Stimulated activated CD8-positive, alpha-beta memory T cell treated with anti-CD3 and anti-CD28 coated beads, Interleukin-4, amount 100 ng/mL, for 1 hour (primary cell): ENCODE measurements at places on chromosomes 1 and 21.

DNA sequence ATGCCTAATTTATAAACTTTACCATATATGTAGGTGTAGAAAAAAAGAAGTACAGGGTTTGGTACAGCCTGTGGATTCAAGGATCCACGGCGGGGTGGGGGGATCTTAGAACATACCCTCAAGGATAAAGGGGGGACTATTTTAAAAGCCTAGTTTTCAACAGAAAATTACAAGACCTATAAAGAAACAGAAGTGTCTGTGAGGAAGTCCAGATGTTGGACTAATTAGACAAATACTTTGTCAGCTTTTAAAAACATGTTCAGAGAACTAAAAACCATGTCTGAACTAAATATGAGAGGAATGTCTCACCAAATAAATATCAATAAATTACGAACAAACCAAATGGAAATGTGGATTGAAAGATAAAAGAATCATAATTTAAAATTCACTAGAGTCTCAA, 51.6 kb downstream of the TRMT1L start:
- DNase-seq, result no peak

DNA sequence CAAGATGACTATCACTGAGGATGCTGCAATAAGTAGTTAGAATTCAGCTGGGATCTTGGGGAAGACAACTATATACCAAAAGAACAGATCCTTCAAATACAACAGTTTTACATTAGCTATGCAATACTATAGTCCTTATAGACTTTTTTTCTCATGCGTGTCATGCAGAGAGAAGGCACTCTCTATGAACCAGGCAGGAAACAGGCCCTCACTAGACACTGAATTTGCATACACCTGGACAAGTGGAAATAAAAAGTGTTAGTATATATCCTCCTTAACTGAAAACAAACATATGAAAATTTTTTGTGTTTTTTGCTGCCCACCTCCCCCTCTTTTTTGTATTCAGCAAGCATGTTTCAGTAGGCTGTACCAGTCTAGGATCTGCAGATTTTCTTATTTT, 29.9 kb downstream of the TMCO1 start:
- DNase-seq, result no peak

DNA sequence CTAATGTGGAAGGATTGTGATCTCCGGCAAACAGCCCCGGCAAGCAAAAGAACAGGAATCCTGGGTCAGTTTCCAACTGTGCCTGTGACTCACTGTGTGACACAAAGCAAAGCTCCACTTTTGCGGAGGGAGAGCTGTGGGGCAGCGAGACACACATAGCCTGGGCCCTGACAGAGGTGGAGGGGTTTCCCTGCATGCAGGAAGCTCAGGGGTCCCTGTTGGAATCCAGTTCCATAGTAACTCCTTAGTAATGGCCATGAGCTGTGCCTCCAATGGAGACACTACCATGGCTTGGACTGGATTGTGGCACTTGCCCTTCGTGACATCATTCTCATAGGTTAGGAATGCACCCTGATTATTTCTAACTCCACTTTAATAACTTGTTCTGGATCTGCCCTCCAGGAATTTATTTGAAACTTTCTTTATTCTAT, 47.0 kb upstream of the ATF3 start:
- no peak for DNase-seq

- DNase-seq, result no peak
Measured at GRCh38 chr1:2275796-2276536, 47.8 kb downstream of the SKI start.

- no peak for DNase-seq
Measured at GRCh38 chr1:180947901-180948640, 35.4 kb downstream of the KIAA1614 start.

DNA sequence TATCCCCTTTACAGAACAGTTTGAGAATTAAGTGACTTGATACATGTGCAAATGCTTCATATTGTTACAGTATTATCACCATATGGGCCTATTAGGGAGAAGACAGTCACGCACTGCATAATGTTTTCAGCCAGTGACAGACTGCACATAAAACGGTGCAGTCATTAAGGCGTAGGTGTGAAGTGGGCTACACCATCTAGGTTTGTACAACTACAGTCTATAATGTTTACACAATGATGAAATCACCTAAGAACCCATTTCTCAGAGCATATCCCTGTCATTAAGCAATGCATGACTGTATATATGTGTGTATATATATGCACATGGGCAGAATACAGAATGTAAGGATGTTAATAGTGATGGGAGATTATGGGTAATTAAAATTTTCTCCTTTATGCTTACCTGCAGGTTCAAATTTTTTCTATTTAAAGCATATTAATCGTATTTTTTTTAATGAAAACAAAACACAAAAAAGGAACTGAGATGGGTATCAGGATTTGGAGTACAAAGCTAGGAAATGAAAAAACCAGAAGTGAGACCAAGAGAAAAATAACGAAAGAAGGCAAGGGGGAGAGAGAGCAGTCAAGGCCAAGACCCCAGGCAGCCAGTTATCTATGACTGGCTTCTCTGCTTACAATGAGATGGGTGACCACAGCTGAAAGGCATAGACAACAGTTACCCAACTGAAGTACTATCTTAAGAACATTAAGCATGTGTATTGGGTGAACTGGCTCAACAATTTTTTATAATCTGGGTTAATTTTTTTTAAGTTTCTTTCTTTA, 122.9 kb upstream of the DAB1 start:
- DNase-seq, result no peak

- DNase-seq, result no peak
Measured at GRCh38 chr1:19370453-19371170, 58.5 kb downstream of the SLC66A1 start.

DNA sequence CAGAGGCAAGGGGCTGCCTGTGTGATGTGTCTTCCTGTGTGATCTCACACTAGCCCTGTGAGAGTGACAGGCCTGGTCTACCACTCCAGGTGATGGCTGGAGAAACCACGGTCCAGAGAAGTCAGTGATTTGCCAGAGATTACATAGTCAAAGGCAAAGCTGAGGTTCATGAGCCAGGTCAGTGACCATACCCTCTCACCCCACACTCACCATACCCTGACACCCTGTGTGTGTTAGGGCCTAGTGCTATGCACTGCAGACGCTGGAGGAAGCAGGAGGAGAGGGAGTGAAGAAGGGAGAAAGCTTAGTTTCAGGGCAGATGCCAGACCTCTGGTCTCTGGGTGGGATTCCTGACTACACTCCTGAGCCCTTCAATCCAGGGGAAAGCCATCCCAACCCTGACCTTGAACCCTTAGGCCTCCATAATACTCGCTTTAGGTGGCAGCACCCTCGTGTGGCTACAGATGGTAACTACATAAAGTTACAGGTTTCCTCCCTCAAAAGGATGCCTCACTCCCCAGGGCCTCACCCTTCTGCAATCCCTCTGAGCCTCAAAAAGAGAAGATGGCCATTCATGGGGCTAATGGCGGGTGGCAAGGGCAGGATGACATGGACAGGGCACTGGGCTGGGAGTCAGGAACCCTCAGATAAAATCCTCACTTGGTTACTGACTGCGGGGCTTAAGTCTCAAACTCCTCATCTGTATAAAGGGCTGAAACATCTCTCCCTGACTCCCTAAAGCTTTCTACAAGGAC, 20.8 kb upstream of the SDC3 start:
- DNase-seq, result peak; percentile 14

DNA sequence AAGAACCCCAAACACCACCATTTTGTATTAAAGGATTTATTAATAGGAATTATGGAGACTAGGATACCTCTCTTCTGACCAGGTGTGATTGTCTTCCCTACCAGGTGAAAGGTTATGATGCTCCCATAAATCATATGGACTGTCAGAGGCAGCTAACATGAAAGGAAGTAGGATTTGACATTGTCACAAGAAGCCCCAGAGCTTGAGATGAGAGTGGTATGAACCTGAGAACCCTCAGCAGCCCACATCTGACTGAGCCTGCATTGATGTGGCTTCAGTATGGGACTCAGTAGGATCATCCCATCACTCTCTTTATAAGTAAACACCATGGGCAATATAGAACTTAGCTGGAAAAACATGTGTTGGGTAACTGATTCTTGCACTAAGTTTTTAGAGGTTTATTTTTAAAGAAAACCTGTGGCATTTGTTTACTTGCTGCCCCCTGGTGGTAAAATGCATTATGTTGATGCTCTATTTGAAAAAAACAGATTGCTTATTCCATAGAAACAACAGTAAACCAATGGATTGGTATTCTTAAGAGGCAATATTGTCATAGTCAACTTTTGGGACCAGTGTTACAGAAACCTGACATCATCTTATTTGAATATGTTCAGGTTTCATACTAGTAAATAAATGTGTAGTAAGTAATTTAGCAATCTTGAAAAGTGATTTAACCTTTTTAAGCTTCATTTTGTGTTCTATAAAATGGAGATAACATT, 16.6 kb upstream of the CACYBP start:
- DNase-seq, result no peak
